Hippocampal formation (tissue), 2 donors: ENCODE measurements at places on chromosomes 5 and 9.

- no peak for DNase-seq
These were observed 183.0 kb downstream of the FANCC start for GRCh38 chr9:95134457-95134881.

DNA sequence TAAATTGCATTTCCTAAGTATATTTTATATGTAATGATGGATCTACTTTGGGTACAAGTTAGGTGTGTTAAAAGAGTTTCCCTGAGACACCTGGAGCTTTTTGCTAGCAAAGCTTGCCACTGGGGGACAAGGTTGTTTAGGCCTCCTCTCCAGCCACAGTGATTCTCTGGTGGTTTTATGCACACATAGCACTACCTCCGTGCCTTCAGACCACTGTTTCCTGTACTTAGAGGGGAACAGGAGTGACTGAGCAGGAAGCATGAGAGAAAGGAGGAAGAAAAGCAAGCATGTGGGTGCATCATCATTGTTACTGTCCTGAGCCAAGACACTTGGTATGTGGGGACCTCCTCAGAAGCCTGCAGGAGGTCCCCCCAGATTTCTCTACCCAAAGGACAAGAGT is 272.1 kb downstream of the RASEF start:
- DNase-seq, result no peak

- DNase-seq, result no peak
These were observed 198.9 kb downstream of the ENC1 start for GRCh38 chr5:74441616-74442015.

DNA sequence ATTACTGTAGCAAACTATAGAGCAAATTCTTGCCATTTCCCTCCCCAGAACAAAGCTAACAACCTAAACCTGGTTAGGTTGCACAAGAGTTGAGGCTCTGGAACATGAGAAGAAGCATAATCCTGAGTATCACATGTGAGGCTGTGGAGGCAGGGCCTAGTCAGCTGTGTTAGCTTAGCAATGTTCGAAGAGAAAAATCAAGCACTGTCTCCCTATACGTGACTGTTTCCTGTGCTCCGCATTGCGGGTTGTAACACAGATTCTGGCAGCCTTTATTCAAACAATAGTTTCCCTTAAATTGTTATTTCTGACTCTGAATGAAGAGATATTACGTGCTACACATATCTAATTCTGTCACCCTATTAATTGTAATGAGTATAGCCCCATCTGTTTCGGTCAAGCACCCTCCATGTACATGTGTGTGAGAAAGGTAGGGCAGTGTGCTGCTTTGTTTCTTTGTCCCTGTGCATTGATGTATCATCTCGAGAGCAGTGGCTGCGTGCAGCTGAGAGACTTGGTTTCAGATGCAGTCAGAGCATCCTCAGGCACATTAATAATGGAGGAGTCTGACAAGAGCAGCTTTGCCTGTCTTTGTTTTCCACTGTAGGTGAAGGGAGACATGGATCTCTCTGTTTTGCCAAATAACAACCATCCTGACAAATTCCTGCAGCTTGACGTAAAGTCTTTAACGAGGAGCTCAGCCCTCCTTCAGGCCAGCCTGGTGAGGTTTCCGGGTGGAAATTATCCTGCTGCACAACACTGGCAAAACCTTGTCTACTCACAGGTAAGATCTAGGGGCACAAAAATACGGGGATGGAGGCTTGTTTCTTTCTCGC is at the start of gene MINAR2:
TSS of gene MINAR2 (plus strand) at position 523 of the 836 bp plus-strand sequence. CDS start at position 620, 97 bp downstream.
- DNase-seq, result no peak

DNA sequence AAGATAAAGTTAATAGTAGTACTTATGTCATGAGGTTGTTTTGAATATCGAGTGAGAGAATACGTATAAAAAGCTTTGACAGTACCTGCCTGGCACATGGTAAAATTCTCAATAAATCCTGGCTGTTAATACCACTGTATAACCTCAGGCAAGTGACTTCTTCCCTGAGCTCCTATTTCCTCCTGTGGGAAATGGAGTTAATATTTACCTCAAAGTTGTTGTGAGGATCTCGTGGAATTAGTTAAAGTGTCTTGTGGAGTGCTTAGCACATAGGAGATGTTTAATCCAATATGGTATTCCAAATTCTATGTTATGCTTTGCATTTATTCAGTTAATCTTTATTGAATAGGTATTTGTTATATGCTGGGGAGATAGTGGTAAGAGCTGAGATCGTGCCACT is 18.5 kb downstream of the FOCAD start:
- no peak for DNase-seq

DNA sequence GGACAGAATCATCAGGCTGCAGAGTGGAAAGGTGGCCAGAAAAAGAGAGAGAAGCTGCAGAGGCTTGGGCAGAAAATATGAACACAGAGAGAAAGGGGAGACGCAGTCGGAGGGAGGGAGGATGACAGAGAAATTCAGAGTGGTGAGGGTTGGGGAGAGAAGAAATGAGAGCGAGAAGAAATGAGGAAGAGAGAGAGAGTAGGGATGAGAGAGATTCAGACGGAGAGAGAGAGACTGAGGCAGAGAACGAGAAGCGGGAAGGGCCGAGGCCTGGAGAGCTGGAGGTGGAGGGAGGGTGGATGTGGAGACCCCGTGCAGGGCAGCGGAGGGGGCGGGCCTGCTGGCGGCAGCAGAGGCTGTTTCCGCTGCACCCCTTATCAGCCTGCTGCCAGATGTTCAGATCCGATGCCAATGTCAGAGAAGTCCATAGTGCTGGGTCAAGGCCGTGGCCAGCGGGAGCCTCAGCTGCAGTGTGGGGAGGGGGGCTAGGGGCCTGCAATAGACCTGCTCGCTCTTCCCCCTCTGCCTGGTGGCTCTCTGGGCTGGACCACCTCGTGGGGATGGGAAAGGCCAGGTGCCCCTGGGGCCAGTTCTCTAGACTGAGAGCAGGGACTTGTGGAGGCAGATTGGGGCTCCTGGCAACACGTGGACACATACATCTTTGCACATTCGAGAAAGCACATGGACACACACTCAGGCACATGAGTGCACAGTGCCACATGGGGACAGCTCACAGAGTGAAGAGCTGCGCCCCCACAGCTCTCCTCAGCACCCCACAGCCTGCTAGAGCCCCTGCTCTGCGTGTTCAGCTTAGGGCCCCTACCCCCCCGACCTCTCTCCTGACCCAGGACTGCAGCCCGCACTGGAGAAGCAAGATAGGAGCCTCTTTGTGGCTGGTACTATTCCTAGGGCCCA is 4.9 kb upstream of the NR5A1 start:
- DNase-seq, result no peak

DNA sequence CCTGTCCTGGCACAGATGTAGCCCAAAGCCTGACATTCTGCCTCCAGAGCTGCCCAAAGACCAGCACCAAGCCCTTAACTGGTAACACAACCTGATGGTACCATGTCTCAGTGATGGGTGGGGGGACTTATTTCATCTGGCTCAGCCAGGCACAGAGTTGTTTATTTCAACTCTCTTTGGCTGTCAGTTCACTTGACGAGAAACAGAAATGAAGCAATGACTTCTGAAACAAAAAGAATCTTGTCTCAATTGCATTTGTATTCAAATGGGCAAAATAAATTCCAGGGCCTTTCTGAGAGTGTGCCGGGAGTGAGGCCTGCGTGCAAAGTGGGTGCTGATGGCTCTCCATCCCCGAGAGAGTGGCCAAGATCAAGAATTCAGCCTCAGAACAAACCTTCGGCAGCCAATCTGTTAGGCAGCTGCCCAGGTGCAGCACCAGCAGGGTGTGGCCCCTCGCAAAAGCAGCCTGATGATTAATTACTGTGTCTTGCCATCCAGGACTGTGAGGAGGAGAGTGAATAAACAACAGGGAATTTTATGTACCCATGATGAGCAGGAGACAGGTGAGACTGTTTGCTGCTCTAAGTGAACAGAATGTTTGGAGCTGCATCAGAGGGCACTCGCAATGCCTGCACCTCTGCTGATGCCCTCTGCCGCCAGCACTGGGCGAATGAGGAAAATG is 238.0 kb downstream of the HSPA4 start:
- peak; percentile 36 for DNase-seq

DNA sequence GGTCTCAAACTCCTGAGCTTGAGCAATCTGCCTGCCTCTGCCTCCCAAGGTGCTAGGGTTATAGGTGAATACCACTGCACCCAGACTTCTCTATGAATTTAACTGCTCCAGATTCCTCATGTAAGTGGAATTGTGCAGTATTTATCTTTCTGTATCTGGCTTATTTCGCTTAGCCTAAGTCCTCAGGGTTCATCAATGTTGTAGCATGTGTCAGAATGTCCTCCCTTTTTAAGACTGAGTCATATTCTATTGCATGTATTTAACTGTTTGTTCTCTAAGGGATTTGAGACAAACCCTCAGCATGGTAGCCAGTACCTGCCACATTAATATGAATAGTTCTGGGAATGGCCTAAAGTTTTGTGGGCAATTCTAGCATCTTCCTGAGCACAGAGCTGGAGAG is 53.9 kb upstream of the TUT7 start:
- DNase-seq, result no peak

DNA sequence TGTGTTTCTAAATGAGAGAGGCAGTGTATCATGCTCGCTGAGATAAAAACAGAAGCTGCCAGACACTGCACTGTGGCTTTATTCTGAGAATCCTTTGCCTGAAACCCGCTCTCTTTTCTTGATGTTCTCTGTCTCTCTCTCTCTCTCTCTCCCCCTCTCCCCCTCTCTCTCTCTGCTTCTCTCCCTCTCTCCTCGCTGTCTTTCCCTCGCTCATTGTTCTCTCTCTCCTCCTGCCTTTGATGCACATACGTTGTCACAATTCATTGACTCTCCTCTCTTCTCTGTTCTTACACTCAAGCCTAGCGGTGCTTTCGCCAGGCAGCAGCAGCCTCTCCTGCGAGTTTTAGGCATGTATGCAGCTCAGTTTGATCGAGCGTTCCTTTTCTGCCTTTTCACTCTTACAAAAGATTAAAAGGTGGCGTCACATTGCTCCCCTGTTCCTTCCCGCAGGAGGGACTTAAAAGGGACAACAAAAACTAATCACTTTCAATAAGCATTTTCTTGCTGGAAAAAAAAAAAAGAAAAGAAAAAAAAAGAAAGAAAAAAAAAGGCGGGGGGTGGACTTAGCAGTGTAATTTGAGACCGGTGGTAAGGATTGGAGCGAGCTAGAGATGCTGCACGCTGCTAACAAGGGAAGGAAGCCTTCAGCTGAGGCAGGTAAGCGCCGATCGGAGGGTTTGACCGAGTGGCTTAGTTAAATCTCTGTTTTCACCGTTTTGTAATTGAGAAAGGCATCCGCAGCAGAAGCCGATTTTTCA is 717.9 kb upstream of the WWC1 start:
- DNase-seq, result no peak

DNA sequence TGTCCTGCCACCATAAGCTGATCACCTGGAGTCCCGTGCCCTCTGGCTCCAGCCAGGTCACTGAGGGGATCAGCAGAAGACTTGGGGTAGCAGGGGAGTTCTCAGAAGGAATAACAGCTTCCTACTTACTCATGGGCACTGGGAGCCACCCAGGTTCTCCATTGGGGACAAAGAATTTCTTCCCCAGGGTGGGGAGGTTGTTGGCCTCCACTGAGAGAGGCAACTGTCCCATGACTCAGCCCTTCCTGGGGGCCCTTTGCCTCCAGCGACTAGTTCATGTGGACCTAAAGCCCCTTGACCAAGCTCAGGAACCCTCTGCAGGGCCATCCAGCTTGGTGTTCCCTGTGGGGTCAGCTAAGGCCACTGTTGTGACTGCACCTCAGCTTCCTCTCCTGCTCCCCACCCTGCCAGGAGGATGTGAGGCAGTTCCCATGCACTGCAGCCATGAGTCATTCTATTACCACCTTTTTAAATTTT is 175.0 kb downstream of the AUH start:
- no peak for DNase-seq

- no peak for DNase-seq
These were observed 175.1 kb upstream of the DAB2 start for GRCh38 chr5:39599721-39600431.

DNA sequence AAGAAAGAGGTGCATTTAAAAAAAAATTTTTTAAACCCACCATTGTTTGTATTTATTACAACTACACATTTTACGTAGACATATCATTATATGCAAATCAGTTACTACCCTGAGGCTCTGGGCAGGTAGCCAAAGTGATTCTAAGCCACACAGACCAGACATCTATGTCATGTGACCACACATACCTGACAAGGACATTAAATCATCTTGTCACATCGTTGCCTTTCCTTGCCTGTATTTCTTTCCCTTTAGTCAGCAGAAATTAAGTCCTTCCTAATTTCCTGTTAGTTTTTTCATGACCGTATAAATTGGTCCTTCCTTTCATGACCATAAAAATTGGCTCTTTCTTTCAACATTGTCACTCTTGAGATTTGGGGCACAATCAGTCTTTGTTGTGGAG is 134.2 kb upstream of the MARCHF11 start:
- no peak for DNase-seq

DNA sequence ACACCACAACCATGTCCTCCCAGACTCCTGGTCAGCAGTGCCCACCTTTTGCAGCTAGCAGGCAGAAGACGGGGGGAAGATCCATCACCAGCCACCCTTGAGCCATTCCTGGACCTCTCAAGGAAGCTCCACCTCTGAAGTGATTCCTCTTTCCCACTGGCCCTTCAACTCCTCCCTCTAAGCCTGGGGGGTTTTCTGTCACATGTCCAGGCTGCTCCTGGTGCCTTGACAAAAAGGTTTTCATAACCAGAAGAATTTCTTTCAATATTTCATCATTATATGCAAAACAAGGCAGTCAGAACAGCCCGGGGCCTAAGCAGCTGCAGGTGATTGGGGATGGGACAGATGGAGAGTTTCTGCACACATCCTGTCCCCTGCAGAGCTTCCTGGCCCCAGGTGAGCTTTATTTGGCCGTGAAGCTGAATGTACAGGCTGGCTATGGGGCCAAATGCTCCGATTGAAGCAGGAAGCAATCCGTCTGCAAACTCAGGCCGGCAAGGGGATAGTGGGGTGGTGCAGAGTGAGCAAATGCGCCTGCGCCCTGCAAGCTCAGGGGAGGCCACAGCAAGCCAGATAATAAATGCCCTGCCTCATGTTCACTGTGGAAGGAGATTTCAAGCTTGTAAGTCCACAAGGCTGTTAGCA is 173.5 kb downstream of the C5orf15 start:
- DNase-seq, result no peak

- DNase-seq, result no peak
These were observed 35.7 kb upstream of the TXN start for GRCh38 chr9:110291921-110292557.

DNA sequence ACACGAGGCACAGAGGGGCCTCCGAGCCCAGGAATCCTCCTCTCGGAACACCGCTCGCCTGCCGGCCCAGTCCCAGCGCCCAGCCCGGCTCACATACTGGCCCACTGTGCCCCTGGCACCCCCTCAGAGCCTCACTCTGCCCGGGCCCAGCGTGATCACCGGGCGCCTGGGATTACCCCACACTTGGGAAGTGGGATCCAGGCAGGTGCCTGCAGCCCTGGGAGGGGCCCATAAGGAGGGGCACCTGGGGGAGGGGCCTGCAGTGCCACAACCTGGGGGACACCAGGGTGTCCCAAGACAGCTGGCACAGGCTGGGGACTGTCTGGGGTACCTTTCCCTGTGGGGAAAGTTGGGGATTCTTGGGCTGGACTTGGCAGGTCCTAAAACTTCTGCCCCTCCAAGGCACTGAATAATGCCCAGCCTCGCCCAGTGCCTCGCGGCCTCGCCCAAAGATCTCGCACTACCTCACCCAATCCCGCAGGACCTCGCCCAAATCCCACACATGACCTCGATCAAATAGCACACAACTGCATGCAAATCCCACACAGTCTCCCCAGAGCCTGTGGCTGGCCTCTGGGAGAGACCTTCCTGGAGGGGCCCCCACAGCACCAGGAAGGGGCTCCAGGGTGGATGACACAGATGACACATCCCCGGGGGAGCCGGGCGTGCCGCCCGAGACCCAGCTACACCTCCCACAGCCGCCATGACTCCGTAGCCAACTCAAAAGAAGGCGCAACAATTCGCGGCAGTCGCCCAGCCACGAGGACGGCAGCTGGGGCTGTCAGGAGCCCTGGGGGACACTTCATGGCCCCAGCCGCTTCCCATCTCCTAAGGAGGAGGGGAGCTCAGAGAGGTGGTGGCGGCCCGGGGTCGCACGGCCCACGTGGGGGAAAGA is 13.7 kb downstream of the NOTCH1 start:
- DNase-seq, result no peak
